NCI-H526 (cell line): ENCODE measurements at places on chromosomes 6 and 20.

DNA sequence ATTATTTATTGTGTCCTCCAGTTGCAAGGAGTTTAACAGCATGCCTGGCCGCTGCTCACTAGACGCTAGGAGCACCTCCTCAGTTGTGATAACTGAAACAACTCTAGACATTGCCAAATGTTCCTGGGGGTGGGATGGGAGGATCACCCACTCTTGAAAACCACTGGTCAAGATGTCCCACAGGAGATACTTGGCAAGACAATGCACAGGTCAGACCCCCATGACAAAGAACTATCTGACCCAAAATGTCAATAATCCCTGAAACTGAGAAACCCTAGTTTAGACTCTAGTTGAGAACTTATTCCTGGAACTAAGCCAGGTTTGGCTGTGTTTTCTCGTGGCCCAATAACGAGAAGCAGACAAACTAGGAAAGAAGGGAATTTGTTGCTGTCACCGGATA lies 9.5 kb upstream of the FKBPL start:
- no peak for DNase-seq

GRCh38 chr20:19628570-19629134 lies 129.4 kb upstream of the RIN2 start:
- DNase-seq, result peak; percentile 33

DNA sequence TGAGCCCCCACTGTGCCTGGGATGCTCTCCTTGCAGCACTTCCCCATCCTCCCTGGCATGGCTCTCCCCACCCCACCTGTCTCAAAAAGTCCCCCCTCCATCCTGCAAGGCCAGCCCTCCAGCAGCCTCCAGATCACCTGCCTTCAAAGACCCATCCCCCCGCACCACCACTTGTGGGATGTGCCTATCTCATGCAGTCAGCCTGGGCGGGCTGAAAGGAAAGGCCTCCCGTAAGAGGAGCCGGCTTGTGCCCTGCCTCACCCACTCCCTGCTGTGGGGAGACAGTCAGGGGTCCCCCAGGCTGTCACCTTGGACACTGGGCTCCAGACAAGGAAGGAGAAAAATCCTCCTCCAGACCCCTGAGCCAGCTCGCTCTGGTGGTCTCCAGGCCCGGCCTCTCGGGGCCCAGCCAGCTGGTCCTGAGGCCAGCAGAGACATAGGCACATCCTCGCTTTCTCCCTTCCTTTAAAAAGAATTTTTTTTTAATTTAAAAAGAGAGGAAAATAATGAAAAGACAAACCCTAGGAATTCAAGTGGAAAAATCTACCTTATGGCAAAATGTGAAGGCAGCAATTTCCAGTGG lies 77.3 kb downstream of the GRM4 start:
- peak; percentile 32 for DNase-seq

DNA sequence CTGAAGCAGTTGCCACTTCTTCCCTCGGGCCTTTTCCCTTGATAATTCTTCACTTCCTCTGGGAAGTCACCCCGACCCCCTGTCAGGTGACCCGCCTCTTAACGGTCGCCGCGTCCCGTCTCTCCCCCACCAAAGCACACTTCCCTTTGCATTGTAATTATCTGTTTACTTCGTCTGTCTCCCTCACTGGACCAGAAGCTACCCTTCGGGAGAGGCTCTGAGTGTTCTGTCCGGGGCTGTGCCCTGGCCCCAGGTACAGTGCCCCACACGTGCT lies 771 bp upstream of the SNAI1 start:
- no peak for DNase-seq

- DNase-seq, result no peak
Observed at GRCh38 chr20:53276143-53276542, 304.0 kb downstream of the TSHZ2 start.

DNA sequence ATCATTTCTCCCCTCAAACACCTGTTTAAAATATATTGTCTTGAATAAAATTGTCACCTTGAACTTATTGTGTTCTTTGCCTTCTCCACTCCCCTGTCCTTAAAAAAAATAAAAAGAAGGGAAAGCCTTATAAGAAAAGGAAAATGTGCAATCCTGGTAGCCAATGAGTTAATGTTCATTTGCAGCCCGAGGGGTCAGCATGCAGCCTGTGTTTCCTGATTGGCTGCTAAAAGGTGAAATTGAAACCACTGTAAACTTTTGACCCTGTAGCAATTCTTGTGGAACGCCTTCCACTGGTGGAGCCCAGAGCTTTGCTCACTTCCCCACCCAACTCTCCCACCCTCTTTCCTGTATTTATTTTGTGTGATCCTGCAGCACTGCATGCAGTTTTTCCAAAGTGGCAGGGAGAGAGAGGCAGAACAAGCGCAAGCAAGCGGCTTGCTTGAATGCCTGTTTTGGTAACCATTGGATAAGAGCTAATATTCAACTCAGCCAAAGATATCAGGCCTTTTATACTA lies 74.9 kb downstream of the NCOA3 start:
- peak; percentile 97 for DNase-seq

GRCh38 chr6:134892362-134892761 lies 57.5 kb downstream of the ALDH8A1 start:
- no peak for DNase-seq

GRCh38 chr20:53713328-53714056 lies 119.9 kb upstream of the ZNF217 start:
- no peak for DNase-seq

DNA sequence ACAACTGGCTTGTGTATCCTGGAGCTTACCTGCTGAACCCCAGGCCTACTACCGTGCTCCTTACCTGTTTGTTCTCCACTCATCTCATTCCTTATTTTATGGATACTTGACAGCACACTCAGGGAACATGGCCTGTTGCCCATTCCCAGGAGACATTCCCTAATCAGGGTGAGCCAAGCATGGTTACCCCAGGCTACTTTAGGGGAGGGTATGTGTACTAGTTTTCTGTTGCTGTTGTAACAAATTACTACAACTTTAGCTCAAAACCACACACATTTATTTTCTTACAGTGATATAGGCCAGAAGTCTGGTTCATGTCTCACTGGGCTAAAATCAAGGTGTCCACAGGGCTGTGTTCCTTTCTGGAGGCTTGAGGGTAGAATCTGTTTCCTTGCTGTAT lies 15.0 kb upstream of the TRAM2 start:
- no peak for DNase-seq

DNA sequence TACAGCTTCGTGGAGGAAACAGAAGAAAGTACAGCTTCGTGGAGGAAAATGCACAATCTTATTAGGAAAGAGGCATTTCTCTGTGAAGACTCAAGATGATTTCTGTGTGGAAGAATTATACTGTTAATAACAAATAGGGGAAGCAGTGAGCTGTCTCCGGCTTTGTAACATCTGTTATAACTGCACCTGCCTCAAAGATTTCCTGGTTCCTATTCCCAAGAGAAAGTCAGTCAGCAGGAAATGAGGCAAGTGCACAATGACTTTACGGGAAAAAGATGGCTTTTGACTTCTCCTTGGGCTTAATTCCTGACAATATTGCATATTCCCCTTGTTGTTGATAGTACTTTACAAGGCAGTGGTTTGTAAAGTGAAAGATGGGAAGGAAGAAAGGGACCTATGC lies 538.5 kb downstream of the BMP2 start:
- DNase-seq, result no peak

- no peak for DNase-seq
Observed at GRCh38 chr20:17627101-17627955, 54.7 kb downstream of the RRBP1 start.

GRCh38 chr6:156862711-156863110 lies 85.5 kb downstream of the ARID1B start:
- DNase-seq, result no peak

DNA sequence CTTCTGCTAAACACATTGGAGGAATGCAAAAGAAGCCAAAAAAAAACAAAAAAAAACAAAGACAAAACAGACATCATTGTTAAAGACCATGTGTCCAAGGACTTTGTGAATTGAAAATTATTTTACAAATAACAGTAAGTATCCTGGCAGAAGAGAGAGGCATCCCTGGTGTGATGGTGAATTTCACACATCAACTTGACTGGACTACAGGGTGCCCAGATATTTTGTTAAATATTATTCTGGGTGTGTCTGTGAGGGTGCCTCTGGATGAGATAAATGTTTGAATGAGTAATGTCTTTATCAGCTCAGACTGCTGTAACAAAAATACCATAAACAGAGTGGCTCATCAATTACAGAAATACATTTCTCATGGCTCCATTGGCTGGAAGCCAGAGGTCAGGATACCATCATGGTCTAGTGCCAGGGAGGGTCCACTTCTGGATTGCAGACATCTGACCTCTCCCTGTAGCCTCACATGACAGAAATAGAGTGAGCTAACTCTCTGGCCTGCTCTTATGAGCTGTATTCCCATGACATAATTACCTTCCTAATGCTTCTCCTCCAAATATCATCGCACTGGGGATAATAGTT lies 12.2 kb upstream of the C6orf118 start:
- DNase-seq, result no peak

GRCh38 chr6:6395581-6396197 lies 75.2 kb upstream of the F13A1 start:
- DNase-seq, result no peak

- DNase-seq, result no peak
Observed at GRCh38 chr6:164099269-164099865, 684.8 kb downstream of the QKI start.

DNA sequence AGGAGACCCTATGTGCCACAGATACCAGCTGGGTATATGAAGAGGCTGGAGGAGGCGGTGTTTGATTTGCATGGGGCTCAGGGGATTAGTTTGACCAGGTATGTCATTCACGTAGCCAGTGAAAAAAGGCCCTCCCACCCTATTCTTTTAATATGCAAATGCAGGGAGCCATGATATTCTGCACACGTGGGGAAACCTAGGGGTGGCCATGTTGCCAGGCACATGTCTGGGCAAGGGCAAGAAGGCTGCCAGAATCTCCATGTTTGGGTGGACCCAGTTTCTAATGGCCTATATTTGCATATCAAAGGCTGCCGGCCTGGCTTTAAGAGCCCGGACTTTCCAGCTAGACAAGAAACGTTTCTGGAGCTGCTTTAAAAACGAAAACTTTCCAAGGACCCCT lies 60.4 kb downstream of the SOX4 start:
- DNase-seq, result peak; percentile 95

GRCh38 chr6:11890849-11891248 lies 112.2 kb upstream of the ADTRP start:
- no peak for DNase-seq

DNA sequence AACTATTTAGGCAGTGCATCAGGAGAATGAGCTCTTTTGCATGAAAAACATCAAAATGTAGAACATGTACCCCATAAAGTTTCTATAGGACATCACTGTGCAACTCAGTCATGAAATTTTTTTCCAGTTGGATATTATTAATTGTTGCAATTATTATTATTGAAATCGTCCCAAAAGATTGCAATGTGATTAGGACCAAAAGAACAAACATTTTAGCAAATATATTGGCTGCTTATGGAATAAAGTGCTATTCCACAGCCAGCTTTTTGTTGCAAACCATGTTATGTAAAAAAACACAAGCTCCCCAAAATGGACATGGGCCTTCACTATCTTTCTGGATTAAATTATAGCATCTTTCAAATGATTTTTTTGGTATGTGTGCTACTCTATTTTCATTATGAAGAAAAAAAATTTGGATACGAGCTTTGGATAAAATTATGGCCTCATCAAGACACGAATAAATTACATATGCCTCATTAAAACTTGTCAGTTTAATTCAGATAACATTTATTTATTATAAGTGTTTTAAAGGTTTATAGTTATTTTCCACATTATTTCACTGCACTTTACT lies 262.7 kb upstream of the TCF21 start:
- no peak for DNase-seq

GRCh38 chr6:133983099-133983939 lies 30.3 kb downstream of the TBPL1 start:
- DNase-seq, result no peak

- DNase-seq, result no peak
Observed at GRCh38 chr6:168598251-168599117, 157.5 kb downstream of the SMOC2 start.

- DNase-seq, result no peak
Observed at GRCh38 chr6:152669895-152670294, 27.8 kb upstream of the MYCT1 start.

DNA sequence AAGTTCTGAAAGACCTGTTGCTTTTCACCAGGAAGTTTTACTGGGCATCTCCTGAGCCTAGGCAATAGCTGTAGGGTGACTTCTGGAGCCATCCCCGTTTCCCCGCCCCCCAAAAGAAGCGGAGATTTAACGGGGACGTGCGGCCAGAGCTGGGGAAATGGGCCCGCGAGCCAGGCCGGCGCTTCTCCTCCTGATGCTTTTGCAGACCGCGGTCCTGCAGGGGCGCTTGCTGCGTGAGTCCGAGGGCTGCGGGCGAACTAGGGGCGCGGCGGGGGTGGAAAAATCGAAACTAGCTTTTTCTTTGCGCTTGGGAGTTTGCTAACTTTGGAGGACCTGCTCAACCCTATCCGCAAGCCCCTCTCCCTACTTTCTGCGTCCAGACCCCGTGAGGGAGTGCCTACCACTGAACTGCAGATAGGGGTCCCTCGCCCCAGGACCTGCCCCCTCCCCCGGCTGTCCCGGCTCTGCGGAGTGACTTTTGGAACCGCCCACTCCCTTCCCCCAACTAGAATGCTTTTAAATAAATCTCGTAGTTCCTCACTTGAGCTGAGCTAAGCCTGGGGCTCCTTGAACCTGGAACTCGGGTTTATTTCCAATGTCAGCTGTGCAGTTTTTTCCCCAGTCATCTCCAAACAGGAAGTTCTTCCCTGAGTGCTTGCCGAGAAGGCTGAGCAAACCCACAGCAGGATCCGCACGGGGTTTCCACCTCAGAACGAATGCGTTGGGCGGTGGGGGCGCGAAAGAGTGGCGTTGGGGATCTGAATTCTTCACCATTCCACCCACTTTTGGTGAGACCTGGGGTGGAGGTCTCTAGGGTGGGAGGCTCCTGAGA lies at the start of gene HFE:
TSS of gene HFE (plus strand) at position 146 of the 832 bp plus-strand sequence. CDS start at position 158, 12 bp downstream.
- DNase-seq, result no peak

DNA sequence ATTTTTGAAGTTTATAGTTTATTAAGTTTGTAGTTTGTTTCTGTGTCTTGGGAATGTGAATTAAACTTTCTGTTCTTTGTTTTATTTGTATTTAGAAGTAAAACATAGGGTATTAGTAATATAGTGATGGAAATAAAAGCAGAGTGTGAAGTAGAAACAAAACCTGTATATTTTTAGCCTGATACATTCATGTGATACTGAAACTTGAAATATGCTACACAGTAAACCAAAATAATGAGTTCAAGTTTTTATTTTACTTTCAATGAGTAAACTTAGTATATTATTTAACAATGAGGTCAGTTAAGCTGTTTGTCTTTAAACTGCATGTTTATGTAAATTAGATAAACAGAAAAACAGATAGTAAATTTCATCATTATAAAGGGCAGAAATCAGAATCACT lies 1592.6 kb downstream of the GRIK2 start:
- DNase-seq, result no peak

- DNase-seq, result no peak
Observed at GRCh38 chr6:63516186-63516944, 55.9 kb upstream of the LOC128125822 start.

DNA sequence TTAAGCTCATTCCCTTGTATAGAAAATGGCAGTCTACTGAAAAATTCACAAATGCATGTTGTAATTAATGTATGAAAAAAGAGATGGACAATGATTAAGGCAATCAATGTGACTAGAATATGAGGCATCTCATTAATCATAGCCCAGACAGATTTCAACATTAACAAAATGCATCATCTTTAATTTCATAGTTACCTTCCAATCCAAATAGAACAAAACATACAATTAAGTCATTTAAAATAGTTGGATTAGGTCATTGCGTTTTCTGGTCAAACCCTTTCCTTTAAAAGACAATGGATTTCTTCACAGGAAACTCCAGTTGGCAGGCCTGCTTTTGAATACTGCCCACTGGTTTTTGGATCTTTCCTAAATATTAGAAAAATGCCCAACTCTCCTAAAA lies 203.9 kb downstream of the HAO1 start:
- DNase-seq, result no peak
